ENCODE measurements at places on chromosomes 7 and 10.

DNA sequence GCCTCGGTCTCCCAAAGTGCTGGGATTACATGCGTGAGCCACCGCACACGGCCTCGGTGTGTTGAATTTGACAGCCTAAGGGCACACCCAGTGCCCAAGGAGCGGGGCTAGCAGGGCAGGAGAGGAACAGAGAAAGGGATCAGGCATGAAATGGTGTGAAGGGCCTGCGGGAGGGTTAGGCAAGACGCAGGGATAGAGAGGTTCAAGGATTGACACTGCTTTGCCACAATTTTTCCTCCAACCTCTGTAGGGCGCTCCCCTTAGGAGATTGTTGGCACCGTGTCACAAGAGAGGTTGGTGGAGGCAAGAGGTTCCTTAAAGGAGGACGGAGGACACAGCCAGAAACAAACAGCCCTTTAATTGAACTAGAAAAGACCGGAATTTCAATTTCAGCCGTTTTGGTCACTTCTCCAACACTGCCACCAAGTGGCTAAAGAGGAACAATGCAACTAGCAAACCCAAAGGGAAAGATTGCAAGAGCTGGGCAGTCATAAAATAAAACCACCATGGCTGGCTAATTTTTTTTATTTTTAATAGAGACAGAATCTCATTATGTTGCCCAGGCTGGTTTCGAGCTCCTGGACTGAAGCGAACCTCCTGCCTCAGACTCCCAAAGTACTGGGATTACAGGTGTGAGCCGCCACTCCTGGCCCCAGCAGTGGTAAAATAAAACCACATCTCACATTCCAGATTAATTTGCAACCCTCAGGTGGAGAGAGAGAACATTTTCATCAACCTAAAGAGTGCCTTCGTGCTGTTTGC is 6.9 kb upstream of the CREB3L2 start:
- peak; percentile 42 for DNase-seq

- DNase-seq = no peak
These were observed 125.6 kb downstream of the VIPR2 start for GRCh38 chr7:159019111-159019510.

DNA sequence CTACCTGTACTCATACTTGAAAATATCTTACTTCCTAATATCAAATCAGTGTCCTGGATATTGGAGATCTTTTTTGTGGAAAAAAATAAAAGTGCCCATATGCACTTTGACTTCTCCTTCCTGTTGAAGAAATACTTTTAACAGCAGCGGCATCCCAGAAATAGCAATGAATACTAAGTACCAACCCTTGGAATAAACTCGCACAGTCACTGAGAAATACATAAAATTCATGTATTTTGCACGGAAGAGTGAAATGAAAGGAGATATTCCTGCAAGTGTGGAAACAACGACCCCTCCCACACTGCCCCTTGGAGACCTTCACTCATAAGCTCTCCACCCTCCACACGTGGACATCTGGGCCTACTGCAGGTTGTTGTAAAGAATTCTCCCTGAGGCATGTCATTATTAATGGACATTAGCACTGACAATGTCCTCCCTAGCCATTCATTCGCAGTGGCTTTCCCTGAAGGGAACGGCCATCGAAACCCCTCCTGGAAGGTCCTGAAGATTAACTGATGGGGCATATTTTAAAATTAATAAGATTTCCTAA is 407.6 kb upstream of the PFKP start:
- no peak for DNase-seq

DNA sequence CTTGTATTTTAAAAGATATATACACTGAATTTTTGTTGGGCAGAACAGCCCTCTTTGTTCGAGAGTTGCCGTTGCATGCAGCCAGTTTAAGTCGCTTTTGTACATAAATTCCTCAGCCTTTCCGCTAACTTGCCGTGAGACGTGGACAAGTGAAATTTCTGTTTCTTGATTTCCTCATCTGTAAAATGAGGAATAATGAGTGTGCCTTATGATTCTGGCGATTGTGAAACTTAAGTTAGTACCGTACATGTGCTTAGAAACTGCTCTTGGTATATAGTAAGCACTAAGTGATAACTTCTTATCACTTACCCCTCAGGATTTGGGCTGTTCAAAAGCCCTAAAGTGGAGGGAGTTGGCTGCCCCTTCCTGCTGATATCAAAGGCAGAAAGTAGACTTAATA is 1.4 kb downstream of the CCNJ start:
- no peak for DNase-seq

GRCh38 chr10:28963539-28964221 is 286.4 kb downstream of the BAMBI start:
- DNase-seq = no peak

DNA sequence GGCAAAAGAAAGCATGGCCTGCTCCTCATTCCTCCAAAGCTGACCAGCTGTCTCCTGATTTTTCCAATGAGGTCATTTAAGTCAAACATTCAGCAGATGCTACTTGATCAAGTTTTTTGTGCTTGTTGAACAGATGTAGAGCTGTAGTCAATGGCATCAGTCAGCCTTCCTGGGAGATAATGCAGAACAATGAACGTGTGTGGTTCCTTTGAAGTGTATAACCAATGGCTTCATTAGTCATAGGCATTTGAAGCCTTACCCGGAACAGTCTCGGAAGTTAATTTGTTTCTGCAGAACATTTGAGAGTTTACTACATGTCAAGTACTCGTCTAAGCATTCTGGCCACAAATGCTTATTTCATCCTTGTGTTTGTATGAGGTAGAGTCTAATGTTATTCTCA is 227.1 kb downstream of the ADRA2A start:
- no peak for DNase-seq

- DNase-seq = no peak
These were observed 61.6 kb upstream of the KCNMA1 start for GRCh38 chr10:77699080-77699645.

GRCh38 chr7:36970551-36971514 is 246.5 kb upstream of the AOAH start:
- DNase-seq = no peak

DNA sequence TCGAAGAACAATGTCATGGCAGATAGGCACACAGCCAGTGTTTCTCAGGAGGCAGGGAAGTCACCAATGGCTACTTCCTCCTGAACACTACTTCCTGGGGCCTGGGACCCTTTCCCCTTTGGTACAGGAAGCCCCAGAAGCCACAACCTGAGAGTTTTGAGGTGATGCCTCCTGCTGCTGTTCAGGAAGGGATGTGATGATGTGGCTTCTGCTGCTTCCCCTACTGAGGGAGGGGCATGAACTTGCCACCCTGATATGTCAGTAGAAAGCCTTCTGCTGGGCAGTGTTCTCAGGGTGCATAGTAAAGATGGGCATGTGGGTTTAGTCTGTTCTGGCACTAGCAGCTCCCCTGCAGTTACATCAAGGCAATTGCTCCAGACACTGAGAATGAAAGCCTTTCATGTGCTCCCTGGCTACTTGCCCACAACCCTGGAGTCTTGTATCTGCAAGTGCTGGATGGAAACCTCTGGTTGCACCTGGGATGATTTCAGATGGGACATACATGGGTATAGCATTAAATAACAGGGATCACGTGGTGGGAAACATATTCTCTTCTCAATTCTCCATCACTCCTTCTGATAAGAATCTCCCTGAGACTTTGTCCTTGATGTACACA is 69.3 kb downstream of the ADRA2A start:
- DNase-seq = no peak

GRCh38 chr10:4686644-4686996 is 139.4 kb upstream of the AKR1E2 start:
- no peak for DNase-seq

DNA sequence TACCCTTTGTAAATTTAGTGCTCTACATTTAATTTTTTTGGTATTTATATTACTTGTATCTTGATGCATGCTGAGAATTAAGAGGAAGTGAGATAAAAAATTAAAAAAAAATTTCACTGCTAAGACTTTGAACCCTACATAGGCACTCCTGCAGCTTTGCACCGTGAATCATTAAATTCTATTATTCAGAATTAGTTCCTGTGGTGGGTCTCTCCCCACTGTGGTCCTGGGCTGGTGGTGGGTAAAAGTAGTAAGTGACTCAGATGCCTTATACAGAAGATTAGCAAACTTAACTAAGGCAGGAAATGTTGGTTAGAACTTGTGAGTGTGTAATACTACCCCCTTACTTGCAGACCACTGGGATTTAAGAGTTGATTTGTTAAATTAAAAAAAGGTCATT is 72.6 kb downstream of the AP3M1 start:
- DNase-seq = no peak

- no peak for DNase-seq
These were observed 916 bp downstream of the LAMB1 start for GRCh38 chr7:108001764-108002725.

- no peak for DNase-seq
These were observed 97.8 kb downstream of the CHST15 start for GRCh38 chr10:123995461-123996131.

DNA sequence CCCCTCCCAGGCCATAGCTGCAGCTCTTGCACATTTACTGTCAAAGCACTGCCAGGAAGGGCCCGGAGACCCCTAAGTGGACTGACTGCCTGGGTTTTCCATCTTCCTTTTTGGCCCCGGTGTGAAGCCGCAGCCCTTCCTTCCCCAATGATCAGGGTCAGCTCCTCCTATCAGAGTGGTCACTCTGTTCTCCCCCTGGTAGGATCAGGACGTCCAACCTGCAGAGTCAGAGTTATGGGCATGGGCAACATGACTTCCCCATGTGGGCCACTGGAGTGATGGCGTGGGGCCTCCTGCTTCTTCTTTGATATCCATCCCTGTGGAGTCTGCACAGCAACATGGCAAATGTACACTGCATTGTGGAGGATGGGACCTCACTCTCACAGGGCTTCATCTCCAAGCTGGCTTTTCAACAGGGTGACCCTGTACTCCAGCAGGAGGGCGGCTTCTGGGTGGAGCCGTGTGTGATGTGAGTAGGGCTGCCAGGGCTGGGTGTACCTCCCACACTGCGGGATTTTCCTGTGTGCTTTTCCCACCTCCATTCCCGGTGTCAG is 6.4 kb upstream of the RAMP3 start:
- no peak for DNase-seq

GRCh38 chr7:121244120-121244870 is 84.5 kb upstream of the WNT16 start:
- no peak for DNase-seq

- no peak for DNase-seq
These were observed 706.9 kb downstream of the LRMDA start for GRCh38 chr10:76138286-76138685.

DNA sequence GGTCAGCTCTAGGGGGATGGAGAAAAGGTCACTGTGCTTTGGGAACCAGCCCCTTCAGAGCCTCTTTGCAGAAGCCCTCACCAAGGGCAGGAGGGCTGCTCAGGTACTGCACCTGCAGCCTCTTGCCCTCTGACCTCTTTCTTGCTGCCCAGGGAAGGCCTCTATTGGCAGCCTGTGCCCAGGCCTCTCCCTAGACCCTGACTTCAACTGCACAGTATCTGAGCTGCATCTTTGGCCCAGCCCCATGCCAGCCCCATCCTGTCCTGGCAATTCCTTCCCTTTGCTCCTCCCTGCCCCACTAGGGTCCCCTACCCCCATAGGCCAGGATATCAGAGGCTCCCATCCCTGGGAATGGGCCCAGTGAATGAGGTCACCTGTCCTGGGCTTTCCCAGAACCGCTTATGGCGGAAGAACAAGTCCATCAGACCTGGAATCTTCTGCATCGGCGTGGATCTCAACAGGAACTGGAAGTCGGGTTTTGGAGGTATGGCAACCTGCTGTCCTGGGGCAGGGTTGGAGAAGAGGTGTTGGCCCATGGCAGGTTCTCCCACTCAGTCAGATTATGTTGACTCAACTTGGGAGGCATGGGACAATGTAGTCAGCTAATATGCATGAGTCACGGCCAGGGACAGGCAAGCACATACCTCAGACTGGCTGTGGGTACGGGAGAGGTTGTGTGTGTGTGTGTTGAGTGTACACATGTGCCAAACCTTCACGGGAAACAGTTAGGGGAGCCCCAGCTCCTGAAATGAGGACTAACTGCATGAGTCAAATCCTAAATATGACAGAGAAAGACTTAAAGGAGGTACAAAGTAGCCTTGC is 17.1 kb upstream of the CPA1 start:
- no peak for DNase-seq

- no peak for DNase-seq
These were observed 253.2 kb upstream of the SMIM30 start for GRCh38 chr7:113371416-113372043.

- no peak for DNase-seq
These were observed 7.8 kb upstream of the NPC1L1 start for GRCh38 chr7:44548893-44549292.

- DNase-seq = no peak
These were observed 27.9 kb upstream of the PPP2R2D start for GRCh38 chr10:131872827-131873375.

- no peak for DNase-seq
These were observed 72.4 kb upstream of the EBF3 start for GRCh38 chr10:130036296-130037065.

GRCh38 chr10:22379059-22379458 is 33.8 kb downstream of the SPAG6 start:
- no peak for DNase-seq

- DNase-seq = no peak
These were observed 14.1 kb upstream of the LAMB1 start for GRCh38 chr7:108016841-108017775.

- no peak for DNase-seq
These were observed 41.4 kb downstream of the GNA12 start for GRCh38 chr7:2802504-2803341.

DNA sequence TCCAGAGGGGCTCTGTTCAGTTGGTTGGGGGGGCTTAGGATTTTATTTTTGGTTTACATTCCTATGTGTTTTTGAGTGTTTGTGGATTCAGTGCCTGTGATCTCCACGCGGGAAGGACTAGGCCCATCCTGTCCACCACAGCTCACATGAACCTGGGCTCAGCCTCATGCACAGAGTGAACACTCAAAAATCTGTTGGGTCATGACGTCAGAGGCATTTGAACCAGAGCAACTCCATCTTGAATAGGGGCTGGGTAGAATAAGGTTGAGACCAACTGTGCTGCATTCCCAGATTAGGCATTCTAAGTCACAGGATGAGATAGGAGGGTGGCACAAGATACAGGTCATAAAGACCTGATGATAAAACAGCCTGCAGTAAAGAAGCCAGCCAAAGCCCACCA is 133.3 kb downstream of the RAMP3 start:
- DNase-seq = no peak

GRCh38 chr10:91690996-91691676 is 58.3 kb upstream of the PPP1R3C start:
- no peak for DNase-seq

GRCh38 chr7:127620406-127621233 is 2.7 kb upstream of the PAX4 start:
- no peak for DNase-seq

GRCh38 chr7:65722361-65722792 is 150.5 kb upstream of the VKORC1L1 start:
- no peak for DNase-seq

All from C1 segment of cervical spinal cord (tissue), 14 donors.